ENCODE measurements at places on chromosomes 11 and 22.

- DNase-seq: no peak
Observed at GRCh38 chr11:13868710-13869397, 93.7 kb upstream of the SPON1 start.

DNA sequence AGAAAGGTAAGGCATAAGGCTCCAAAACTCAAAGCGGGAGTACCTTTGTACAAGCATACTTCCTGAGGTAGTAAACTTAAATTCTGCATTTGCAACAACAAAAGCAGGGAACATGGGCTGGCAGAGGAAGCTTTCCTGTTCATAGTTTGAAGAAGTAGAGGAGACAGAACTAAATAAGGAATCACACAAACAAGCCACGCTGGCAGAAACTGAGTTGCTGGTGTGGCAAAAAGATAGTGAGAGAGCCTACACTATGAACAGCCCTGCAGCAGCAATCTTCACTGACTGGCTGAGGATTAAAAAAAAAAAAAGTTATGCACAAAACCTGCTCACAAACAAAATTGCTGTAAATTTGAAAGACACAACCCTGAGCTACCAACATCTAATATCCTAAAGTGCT is 46.5 kb downstream of the FCHSD2 start:
- DNase-seq: no peak

DNA sequence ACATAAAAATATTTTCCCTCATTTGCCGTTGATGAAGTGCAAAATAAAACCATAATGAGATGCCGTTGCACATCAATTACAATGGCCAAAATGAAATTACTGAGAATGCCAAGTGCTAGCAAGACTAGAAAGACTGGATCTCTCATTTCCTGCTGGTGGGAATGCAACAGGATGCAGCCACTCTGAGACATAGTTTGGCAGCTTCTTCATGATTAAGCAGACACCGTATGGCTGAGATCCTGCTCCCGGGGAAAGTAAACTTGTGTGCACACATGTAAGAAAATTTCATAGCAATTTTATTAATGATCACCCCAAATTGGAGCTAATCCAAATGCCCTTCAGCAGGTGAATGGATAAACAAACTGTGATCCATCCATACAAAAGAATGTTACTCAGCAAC is 1013.2 kb downstream of the TBC1D22A start:
- DNase-seq: no peak

DNA sequence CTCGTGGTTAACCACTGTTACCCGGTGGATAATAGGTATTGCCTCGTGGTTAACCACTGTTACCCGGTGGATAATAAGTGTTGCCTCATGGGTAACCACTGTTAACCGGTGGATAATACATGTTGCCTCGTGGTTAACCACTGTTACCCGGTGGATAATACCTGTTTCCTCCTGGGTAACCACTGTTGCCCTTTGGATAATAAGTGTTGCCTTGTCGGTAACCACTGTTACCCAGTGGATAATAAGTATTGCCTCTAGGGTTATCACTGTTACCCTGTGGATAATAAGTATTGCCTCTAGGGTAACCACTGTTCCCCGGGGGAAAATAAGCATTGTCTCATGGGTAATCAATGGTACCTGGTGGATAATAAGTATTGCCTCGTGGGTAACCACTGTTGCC is 15.0 kb upstream of the NXPE4 start:
- DNase-seq: no peak

GRCh38 chr22:27247701-27248434 is 553.7 kb downstream of the MN1 start:
- DNase-seq: peak; percentile 54

- DNase-seq: peak; percentile 90
Observed at GRCh38 chr11:124875943-124876817, 10.9 kb downstream of the ROBO3 start.

- DNase-seq: peak; percentile 6
Observed at GRCh38 chr11:6544921-6545850, 48.1 kb downstream of the DNHD1 start.

- DNase-seq: no peak
Observed at GRCh38 chr11:61560751-61561150, 20.1 kb downstream of the SYT7 start.

DNA sequence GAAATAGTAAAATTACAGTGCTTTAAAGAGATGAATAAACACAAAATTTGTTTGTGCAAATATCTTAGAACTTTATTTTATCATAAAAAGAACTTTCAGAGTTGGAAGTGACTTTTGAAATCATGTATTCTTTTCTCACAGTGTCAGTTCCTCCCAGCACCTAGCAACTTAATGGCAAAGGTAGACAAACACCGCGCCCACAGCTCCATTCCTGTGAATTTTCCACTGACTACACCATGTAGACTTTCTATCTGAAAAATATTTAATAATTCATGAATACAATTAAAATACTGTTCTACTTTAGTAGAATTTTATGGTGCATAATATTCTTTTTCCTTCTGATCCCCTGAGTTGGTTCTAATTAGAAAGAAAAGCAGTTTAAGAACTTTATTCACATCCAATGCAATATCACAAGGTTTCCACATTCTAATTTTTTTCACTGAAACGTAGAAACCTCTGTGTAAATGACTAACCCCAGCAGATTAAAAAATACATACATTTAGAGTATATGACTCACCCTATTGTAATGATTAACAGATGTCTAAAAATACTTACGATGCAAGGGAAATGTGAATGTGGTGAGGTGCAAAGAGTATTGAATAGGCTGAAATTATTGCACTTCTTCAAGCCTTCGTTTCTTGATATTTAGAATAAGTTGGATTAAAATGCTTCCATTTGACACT is 218.2 kb upstream of the CCDC179 start:
- peak; percentile 15 for DNase-seq

- DNase-seq: no peak
Observed at GRCh38 chr11:33339247-33339646, 82.1 kb downstream of the HIPK3 start.

GRCh38 chr11:17393472-17393871 is 5.0 kb upstream of the KCNJ11 start:
- no peak for DNase-seq

DNA sequence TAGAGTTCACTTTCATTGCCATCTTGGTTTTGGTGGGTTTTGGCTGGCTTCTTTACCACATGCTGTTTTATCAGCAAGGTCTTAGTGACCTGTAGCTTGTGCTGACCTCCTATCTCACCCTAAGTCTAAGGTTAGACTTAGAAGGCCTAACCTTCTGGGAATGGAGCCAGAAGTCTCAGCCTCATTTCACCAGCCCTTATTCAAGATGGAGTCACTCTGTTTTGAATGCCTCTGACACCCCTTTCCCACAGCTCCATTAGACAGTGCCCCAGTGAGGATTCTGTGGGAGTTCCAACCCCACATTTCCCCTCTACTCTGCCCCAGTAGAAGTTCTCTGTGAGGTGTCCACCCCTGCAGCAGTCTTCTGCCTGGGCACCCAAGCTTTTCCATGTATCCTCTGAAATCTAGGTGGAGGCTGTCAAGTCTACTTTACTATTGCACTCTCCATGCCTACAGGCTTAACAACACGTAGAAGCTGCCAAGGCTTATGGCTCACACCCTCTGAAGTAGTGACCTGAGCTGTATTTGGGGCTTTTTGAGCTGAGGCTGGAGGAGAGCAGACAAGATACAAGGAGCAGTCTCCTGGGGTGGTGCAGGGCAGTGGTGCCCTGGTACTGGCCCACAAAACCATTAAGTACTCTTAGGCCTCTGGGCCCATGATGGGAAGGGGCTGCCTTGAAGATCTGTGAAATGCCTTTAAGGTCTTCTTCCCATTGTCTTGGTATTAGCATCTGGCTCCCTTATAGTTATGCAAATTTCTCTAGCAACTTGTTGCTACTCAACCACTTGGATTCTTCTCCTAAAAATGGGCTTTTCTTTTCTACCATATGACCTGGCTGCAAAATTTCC is 65.9 kb upstream of the SC5D start:
- DNase-seq: no peak

GRCh38 chr11:24386546-24387397 is 110.1 kb upstream of the LUZP2 start:
- peak; percentile 36 for DNase-seq

DNA sequence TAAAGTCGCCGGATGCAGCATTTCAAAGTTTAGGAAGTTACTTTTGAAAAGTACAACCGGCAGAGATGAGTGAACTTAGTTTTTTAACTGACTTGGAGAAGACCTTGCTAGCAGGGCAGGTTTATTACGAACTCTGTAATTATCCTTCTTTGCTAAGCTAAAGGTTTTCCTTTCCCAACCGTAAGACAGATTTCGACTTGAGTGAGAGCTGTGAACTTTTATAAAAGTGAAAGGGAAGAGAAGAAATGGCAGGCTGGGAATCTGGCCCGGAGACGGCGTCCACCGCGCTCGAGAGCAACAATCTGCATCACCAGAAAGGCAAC is 659 bp upstream of the TEAD1 start:
- DNase-seq: no peak

DNA sequence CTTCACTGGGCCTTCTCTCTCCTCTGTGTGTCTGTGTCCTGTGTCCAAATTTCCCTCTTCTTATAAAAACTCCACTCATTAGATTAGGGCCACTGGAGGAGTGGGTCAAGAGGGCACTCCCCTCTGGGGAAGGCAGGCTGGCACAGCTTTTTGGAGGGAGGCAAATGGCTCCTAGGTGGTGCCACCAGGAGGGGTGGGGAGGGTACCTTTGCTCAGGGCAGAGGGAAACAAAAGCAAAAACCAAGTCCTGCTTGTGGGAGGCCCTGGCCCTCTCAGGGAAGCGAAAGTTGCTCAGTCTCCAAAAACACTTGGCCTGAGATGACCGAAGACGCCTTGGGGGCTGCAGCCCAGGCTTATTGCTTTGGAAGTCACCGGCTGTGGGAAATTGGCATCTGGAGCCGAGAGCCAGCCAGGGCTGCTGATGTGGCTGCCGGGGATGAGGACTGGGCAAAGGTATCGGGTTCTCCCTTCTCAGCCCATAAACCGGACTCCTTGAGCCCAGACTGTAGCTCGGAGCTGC is 48.2 kb upstream of the ANO1 start:
- DNase-seq: no peak

DNA sequence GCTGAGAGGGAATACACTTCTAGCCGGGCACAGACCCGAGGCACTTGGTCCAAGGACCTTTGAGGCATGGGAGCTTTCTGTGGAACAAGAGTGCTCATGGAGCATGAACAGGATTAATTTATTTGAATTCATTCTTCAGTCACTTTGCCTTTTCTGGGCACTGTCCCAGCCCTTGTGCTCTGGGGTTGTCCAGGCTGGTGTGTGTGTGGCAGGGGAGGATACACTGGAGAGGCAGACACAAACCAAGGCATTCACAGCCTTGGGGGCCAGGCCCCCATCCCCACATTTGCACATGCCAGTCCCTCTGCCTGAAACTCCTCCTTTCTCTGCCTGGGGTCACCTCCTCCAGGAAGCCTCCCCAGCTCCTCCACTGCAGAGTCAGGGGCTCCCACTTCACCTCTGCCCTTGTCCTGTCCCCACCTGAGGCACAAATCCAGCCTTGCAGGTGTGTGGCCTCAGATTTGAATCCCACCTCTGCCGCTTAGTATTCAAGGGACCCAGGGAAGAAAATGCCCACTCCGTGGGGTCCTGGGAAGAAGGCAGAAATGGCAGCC is 55.5 kb downstream of the MYO7A start:
- no peak for DNase-seq

DNA sequence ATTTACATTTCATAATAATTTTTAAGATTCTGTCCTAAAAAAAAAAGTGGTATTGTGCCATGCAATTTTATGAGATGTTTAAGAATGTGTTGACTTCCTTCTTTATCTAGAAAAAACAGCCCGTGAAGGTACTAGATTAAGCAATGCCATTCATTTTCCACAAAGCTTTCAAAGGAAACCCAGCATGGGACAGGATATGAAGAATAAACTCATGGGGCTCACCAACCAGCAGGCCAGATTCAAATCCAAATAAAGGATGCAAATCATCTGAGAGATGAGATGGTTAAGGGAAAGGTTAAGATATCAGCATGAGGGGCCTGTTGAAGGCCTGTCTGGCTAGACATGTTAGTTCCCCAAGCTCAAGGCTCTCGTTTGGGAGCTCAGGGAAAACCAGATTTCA is 199.1 kb downstream of the SWAP70 start:
- peak; percentile 27 for DNase-seq

GRCh38 chr11:102981324-102981910 is 25.9 kb upstream of the MMP13 start:
- peak; percentile 8 for DNase-seq

DNA sequence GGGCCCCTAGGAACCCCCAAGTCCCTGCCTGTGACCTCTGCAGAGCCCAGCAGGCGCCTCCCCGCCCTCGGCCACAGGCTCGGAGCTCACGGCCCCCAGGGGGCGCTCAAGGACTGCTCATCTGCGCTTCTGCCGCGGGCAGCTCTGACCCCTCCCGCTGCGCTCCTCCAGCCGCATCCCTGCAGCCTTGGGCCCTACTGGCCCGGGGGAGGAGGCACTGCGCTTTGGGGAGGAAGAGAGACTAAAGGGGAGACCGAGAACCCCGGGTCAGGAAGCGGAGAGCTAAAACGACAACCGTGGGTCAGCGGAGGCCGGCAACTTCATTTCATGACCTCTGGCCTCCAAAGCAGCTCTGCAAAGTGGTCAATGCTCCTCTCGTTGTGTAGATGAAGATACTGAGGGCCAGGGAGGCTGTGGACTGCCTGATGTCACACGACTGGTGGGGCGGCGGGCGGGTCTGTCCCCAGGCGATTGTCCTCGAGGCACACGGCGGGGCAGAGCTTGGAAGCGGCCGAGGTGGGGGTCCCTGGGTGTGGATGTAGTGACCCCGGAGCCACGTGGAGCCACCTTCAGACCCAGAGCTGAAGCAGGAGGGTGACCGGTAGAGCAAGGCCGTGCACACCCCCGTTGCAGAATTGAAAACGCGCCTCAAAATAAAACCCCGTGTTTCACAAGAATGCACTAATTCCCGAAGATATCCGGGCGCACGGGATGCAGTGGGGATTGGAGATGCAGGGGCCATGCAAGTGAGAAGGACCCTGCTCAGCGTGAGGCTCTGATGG is 2.7 kb upstream of the KRTAP5-6 start:
- DNase-seq: peak; percentile 65
